ENCODE measurements at places on chromosomes 1 and 21. TPM values are rescaled to one million over a fixed set of nuclear protein-coding genes. Genes with fewer than 3 reads are reported as not detected.

- H3K27ac ChIP-seq, result no peak overlapping the region
- no peak overlapping the region for H3K4me3 ChIP-seq
- no peaks in the 10 kb centered on the region for H3K27me3 ChIP-seq
- H3K36me3 ChIP-seq, result no peaks in the 10 kb centered on the region
Measured at GRCh38 chr1:185517808-185518419, 200.9 kb upstream of the IVNS1ABP start.

DNA sequence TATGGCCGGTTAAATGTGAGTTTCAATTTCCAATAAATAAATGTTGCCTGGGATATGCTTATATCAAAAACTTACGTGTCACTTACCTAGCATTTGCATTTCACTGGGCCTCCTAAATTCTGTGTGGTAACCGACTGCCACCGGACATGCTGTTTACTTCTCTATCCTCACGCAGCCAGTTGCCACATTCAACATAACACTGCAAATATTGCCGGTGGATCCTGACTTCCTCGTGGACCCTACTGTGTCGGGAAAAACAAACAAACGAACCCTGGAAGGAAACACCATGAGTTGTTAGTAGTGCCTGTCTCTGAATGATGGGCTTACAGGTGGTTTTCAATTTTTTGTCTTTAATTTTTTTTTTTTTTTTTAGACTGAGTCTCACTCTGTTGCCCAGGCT is 54.1 kb downstream of the RIPK4 start:
- no peaks in the 10 kb centered on the region for H3K4me1 ChIP-seq
- no peak overlapping the region for H3K4me3 ChIP-seq
- H3K27ac ChIP-seq, result no peak overlapping the region
- H3K36me3 ChIP-seq, result no peaks in the 10 kb centered on the region
- no peak for DNase-seq
- H3K27me3 ChIP-seq, result no peaks in the 10 kb centered on the region

S100A7A gene
- total RNA-seq, result not detected

HNRNPCL4 gene
- total RNA-seq, result not detected

DNA sequence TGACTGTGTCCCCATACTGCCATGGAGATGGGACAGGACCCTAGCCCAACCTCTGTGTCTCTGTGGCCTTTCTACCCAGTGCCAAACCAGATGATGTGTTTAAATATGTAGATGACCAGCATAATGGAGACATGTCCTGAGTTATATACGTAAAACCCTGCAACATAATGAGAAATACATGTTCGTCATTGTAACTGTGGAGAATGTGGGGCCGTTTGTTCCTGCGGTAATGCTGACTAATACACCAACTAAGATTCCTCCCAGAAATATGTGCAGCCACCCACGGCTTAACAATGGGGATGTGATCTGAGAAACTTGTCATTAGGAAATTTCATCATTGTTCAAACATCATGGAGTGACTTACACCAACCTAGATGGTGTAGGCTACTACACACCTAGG is 71.7 kb upstream of the SIM2 start:
- H3K27ac ChIP-seq, result no peak overlapping the region
- no peaks in the 10 kb centered on the region for H3K27me3 ChIP-seq
- no peaks in the 10 kb centered on the region for H3K4me1 ChIP-seq
- H3K36me3 ChIP-seq, result no peaks in the 10 kb centered on the region

MYBPH gene
- total RNA-seq, result not detected

GRCh38 chr1:15426492-15427279 is 11.6 kb upstream of the CTRC start:
- H3K4me3 ChIP-seq, result no peak overlapping the region
- no peaks in the 10 kb centered on the region for H3K27me3 ChIP-seq
- DNase-seq, result no peak
- no peaks in the 10 kb centered on the region for H3K4me1 ChIP-seq

GRCh38 chr21:35359076-35359475 is 310.0 kb upstream of the RUNX1 start:
- no peak for DNase-seq
- no peaks in the 10 kb centered on the region for H3K36me3 ChIP-seq
- no peak overlapping the region for H3K27ac ChIP-seq
- no peak overlapping the region for H3K4me3 ChIP-seq

TAS1R1 gene
- total RNA-seq, result not detected

DNA sequence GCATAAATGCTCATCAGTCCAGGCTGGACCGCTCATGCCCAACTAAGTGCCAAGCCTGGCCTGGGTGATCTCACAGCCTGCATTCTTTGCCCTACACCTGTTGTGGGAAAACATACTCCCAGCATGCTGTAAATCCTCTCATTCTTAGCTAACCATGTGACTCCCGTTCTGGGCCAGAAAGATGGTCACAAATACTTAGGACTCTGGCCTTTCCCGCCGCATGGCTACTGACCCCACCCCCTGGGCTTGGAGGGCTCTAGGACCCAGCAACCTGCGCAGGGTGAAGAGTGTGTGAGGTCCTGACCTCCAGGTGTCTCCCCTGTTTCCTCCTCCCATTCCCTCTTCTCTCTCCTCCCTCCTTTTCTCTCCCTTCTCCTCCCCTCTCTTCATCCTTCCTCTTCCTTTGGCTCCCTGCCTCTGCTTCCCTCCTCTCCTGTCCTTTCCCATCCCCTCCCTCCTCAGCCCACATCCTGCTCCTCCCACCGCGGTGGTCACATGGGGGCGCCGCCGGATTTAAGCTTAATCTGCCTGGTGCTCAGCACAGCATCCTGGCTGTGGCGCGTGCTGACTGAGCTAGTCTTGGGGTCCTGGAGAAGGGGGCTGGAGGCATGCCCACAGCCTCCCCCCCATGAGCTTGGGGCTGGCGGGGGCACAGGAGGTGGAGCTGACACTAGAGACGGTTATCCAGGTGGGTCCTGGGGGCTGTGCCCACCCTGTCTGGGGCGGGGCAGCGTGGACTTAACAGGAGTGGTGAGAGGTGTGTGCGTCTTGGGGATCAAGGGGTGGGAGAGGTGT is at the start of gene CROCC:
Gene CROCC (plus strand): TSS at position 541 of the 795 bp plus-strand sequence. CDS start 88 bp downstream, at position 629.
- no peak within 1 kb of the TSS for H3K4me3 ChIP-seq
- no peaks in the 10 kb centered on the region for H3K4me1 ChIP-seq
- H3K27me3 ChIP-seq, result no peaks in the 10 kb centered on the region
- H3K36me3 ChIP-seq, result no peaks in the 10 kb centered on the region

- H3K27ac ChIP-seq, result no peak overlapping the region
- no peak for DNase-seq
- H3K36me3 ChIP-seq, result no peaks in the 10 kb centered on the region
- H3K27me3 ChIP-seq, result no peaks in the 10 kb centered on the region
- H3K4me1 ChIP-seq, result no peaks in the 10 kb centered on the region
Measured at GRCh38 chr1:116870300-116870699, 39.4 kb upstream of the PTGFRN start.

DNA sequence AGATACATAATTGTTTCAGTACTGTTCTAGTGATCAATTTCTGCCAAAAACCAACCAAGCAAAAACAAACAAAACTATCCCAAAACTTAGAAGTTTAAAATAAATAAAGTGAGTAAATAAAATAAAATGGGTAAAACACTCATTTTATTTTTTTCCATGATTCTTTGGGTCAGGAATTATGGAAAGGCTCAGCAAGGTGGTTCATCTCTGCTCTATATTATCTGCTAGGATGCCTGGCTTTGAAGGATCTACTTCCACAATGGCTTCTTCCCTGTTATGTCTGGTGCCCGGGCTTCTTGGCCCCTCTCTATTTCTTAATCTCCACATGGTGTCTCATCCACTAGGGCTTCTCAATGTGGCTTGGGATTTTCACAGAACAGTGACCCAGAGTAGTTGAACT is 29.1 kb upstream of the ADAMTS1 start:
- no peaks in the 10 kb centered on the region for H3K27me3 ChIP-seq
- DNase-seq, result no peak
- no peaks in the 10 kb centered on the region for H3K36me3 ChIP-seq
- H3K4me1 ChIP-seq, result no peaks in the 10 kb centered on the region
